Activated CD4-positive, alpha-beta T cell treated with anti-CD3 and anti-CD28 coated beads, Interleukin-2, amount 10 ng/mL, durations not matched to agents 7 days and 5 days (primary cell): ENCODE measurements at places on chromosomes 16 and 17.
A peak's percentile ranks its signal among the peaks of the same experiment; 100 is the strongest.

DNA sequence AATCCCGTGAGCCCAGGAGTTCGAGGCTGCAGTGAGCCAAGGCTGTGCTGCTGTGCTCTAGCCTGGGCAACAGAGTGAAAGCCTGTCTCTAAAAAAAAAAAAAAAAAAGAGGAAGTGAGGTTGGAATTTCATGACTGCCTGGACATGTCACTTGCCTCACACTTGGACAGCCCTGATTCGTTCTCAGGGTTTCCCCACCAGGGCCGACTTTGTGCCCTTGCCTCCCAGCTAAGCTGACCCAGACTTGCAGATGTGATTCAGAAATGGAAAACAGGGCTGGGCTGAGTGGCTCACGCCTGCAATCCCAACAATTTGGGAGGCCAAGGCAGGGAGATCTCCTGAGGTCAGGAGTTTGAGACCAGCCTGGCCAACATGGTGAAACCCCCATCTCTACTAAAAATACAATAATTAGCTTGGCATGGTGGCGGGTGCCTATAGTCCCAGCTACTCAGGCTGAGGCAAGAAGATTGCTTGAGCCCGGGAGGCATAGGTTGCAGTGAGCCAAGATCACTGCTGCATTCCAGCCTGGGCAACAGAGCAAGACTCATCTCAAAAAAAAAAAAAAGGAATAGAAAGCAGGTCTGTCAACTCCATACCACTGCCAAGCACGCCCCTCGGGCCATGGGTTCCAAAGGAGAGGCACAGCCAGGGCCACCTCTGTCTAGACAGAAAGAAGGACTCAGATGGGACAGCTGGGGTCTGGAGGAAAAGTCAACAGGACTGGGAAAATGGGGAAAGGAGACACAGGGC is 46.9 kb downstream of the SOCS1 start:
- no peak for DNase-seq

GRCh38 chr16:10988164-10988803 is 43.9 kb downstream of the CLEC16A start:
- peak; percentile 66 for DNase-seq

- peak; percentile 64 for DNase-seq
These were observed 184.8 kb upstream of the GSE1 start for GRCh38 chr16:85428168-85428898.

DNA sequence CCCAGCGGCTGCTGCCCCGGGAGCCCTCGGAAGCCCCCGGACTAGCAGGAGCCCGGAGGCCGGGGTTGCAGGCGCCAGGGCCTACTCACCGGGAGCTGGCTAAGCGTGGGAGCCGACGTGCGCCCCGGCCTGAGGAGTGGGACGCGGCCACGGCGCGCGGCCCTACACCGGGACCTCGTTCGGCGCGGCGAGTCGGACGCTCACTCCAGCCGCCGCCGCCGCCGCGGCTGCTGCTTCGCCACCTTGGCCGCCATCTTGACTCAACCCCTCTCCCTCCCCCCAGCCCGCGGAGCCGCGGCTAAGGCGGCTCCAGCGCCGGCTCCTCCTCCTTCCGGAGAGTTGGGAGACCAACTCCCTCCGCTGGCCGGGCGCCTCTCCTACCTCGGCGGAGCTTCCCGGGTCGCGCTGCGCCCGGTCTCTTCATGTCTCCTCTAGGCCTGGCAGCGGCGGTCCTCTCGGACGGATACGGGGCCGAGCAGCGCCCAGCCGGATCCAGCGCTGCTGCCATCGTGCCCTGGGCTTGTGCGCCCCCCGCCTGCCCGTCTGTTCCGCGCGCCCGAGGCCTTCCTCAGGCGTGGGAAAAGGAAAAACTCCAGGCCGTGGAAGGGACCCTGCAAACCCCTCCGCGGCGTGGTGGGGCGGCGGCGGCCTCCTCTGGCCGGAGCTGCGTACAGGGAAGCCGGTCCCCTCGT is at the start of gene NCOR1:
NCOR1 (minus strand) TSS at position 262 of the 692 bp plus-strand sequence. CDS start 20,965 bp downstream, outside the sequence.
- peak; percentile 92 for DNase-seq

DNA sequence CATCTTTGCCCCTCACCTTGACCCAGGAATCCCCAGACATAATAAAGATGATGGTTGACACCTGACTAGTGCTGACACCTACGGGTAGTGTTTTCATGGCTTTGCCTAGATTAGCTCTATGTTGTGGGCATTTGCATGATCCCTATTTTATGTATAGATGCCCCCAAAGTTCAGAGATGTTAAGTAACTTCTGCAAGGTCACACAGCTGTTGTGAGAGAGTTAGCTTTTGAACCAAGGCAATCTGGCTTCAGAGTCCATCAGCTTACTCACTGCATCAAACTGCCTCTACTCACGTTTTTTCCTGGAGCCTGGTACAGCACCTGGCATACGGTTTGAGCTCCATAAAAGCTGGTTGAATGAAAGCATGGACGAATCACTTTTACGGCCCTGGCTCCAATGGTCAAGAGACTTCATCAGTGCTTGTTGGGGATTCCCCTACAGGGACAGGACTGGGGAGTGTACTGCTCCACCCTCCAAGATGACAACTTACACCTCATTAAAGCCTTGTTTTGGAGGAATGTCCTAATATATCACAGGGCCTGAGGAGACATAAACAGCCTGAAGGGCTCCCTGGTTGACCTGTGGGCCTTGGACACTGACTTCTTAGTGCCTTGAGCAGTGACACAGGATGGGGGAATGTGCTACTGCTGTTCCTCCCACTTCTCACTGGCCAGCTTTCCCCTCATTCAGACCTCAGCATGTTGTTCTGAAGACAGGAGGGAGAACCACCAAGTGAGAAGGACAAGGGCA is 193.2 kb upstream of the ASIC2 start:
- DNase-seq: no peak

DNA sequence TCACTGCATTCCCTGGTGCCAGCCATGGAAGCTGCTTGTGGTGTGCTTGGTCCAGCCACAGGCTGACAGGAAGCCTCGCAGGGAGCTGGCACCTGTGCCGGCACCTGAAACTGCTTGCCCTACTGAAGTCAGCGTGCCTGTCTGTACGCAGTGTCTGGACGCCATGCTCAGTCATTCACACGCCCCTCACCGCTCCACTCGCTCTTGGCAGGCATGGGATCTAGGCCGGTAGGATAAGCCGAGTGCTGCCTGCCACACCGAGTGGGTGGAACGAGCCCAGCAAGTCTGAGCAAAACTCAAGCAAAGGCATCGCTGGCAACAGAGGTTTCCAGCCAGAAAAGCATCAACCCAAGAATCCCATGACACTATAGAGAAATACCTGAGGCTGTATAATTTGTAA is 350.6 kb downstream of the CDH11 start:
- DNase-seq: no peak

DNA sequence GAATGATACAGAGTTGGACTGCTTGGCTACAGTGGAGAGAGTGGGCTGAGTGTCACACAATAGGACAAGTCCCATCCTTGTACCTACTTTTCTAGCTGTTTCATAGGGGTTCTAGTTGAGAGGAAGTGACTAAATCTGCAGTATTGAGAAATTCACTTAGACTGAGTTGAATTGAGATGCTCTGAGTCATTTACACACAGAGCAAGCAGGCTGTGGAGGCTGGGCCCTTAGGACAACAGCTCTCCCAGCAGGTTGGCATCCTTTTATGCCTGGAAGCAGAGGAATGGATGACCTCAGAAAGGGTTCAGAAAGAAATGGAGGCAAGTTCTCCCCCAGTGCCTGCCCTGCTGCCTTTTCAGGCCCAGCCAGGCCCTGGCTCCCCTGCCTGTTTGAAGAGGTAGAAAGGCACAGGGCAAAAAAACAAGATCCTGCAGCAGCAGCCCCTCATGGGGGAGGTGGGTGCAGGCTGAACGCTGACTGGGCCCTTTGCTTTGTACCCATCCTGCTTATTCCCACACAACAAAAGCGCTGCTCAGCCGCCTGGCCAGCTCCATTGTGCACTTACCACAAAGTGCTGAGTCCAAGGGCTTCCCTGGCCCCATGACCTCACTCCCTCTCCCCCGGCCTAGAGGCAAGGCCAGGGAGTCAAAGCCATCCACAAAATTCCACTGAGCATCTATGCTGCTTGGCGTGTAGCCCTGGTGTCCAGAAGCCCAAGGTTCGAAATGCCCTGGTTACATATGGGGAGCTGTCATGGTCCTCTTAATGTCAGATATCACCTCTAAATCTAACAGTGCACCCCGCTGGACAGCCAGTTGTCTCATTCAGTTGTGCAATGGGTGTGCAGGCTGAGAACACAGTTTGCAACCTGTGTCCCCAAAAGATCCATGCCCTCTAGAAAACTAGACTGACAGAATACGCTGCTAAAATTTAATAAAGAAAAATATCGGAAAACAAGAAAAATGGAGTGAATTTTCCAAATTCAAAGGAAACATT is 5.4 kb upstream of the CRYBA1 start:
- no peak for DNase-seq

DNA sequence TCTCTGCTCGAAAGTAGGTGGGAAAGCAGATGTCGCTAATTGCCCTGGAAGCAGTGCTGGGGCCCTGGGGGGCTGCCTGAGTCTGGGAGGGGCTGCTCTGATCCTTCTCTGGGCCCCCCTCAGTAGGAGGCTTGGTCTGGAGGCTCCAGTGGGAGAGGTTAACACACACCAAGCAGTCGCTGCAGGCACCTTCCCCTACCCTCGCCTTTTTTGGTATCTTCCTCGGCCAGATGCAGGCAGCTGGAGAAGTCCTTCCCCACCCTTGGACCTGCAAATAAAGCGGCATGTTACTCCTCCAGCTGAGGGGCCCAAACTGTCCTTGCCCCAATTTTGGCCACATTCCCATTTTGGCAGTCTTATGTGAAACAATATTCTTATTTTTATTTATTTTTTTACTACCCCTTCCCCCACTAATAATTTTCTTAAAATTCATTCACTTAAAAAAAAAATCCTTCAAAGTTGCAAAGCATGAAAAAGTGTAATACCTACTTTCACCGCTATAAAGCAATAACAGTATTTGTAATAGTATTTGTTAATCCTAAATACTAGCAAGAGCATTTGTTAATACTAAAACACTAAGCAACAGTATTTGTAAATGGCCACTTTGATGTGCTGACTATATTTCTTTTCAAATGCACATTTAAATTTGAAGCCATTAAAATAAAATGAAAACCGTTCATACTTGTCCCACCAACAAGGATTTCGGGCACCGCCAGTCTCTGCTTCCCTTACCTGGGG is 15.0 kb downstream of the C16orf46 start:
- DNase-seq: no peak

GRCh38 chr17:42142371-42142896 is 12.4 kb downstream of the RAB5C start:
- DNase-seq: no peak

DNA sequence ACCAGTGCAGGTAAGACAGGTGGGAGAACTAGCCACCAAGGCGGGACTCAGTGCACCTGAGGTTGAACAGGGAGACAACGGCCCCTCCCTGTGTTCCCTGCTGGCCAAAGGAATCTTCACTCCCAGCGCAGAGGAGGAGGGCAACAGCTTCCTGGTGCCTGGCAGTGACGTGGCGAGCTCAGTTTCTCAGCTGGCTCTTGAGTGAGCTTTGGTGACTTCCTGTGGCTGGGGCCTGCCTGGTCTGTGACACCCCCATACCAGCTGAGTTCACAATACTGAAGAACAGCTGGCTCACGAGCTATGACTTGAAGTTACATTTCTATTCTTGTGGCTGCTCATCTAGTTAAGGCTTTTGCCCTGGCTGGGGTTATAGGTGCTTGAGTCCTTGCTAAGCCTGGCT is 26.1 kb downstream of the WNT9B start:
- DNase-seq: no peak

- peak; percentile 48 for DNase-seq
These were observed 3.9 kb downstream of the CDH11 start for GRCh38 chr16:65117811-65118448.
